ENCODE measurements at places on chromosomes 3 and 15.

GRCh38 chr15:70690491-70691276, 72.7 kb downstream of the UACA start:
- DNase-seq, result no peak

- no peak for DNase-seq
Observed at GRCh38 chr3:177281292-177282118, 84.2 kb upstream of the TBL1XR1 start.

DNA sequence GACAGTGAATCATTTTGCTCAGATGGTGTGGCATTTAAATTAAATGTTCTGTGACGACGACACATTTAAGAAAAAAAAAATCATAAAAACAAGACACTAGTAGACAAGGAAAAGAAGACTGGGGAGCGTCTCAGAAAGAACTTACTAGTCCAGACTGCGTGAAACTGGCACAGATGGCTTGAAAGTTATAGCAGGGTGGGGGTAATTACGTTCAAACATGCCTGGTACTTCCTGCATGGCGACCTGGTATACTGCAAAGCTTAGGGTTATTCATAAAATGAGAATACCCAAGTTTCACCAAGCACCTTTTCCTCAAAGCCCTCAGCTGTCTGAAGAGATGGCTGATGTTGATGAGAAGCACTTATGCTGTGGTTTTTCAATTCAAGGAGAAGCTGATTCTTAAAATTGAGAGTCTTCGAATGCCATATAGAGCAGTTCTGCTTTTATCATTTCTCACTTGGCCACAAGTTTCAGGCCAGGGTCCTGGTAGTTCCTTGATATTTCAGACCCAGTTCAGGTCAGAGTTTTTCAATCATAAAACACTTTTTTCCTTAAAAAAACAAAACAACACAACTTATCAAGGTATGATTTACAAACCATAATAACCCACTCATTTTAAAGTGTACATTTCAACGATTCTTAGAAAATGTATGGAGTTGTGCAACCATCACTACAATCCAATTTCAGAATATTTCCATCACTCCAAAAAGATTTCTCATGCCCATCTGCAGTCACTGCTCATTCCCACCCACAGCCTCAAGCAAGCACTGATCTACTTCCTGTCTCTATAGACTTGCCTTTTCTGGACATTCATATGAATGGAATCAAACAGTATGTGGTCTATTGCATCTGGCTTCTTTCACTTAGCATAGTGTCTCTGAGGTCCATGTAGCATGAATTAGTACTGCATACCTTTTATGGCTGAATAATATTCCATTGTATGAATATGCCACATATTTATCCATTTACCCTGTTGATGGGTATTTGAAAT, 24.7 kb downstream of the PCOLCE2 start:
- DNase-seq, result no peak

- DNase-seq, result no peak
Observed at GRCh38 chr3:140629357-140630137, 48.3 kb upstream of the TRIM42 start.

- DNase-seq, result no peak
Observed at GRCh38 chr3:14460342-14461005, 58.1 kb downstream of the SLC6A6 start.

DNA sequence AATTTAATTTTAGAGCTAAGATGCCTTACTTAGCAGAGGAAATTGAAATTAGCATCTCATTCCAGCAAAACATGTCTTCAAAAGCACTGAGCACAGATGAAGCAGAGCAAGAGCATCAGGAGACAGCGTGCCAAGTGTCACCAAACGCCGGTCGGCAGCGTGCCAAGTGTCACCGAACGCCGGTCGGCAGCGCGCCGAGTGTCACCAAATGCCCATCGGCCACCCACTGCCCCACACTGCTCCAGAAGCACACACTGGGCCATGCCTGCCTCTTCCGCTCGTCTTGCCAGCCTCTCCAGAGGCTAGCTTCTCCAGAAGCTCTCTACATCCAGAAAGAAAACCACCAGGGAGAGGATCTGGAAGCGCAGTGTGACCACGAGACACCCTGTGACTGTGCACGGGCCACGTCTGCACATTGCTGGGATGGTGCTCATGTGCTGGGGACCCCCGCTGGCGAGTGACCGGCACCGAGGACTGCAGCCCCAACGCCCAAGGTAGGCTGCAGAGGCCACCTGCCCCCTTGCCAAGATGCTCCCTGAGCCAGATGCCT, 37.8 kb downstream of the CYFIP1 start:
- no peak for DNase-seq

GRCh38 chr15:73712107-73712506, 27.9 kb downstream of the CD276 start:
- DNase-seq, result no peak

DNA sequence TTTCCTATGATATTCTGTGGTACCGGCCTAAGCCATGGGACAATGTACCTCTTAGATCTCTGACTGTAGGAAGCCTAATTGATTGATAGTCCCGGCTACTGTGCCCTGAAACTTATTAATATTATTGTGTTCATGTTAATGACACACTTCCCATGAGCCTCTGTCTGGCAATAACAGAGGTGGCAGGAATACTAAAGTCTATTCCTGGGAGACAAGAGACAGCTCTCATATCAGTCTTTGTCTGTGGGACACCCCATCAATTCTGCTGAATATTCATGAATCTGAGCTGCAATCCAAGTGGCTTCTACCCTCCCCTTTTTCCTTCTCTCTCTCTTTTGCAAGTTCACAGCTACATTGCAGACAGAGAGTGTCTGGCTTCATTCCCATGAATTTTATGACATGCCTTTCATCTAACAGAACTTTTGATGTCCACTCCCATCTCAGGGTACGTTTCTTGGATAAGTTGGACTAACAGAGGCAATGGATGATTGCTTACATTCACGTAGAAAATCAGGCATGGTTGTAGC, 907.5 kb downstream of the ZPLD1 start:
- no peak for DNase-seq

GRCh38 chr3:55423782-55424181, 63.3 kb downstream of the WNT5A start:
- no peak for DNase-seq

DNA sequence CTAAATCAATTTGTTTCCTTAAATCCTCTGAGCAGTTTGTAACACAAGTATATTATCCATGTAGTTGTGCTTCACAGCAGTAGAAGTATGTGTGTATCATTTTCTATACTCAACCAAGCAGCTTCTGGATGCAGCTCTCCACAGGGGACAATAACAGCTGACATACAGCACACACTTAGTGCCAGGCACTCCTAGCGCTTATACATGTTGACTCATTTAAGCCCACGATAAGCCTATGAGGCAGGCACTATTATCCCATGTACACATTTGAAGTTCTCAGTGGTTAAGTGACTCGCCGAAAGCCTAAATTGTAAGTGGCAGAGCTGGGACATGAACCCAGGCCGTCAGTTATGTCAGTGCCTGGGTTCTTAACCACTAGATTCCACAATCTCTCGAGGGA, 20.3 kb upstream of the LPP start:
- DNase-seq, result no peak

DNA sequence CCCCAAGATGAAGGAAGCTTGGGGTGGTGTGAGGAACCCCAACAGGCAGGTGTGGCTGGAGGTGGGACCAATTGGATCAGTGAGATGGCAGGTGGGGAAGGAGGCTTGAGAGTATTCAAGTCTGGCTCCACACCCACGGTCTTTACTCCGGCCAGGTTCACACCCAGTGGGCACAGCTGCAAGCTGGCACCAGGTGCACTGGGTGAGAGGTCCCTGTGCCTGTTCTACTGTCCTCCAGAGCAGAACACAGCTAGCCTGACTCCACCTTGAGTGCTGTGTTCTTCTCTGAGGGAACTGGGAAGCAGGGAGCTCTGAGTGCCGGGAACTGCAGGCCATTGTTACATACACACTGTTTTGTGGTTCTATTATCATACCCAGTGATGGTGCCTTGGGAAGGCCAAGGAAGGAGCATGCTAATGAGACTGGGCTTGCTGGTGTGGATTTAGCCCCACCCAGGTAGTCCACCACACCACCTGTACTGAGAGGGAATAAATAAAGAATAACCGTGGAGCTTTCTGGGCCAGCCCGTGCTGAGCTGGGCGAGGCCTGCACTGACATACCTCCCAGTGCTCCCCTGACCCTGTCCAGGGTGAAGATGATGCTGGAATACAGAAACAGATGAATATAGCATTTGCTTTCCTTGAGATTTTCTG, 93.4 kb downstream of the ABHD5 start:
- no peak for DNase-seq

GRCh38 chr15:83457149-83457548, 10.0 kb downstream of the SH3GL3 start:
- DNase-seq, result no peak

DNA sequence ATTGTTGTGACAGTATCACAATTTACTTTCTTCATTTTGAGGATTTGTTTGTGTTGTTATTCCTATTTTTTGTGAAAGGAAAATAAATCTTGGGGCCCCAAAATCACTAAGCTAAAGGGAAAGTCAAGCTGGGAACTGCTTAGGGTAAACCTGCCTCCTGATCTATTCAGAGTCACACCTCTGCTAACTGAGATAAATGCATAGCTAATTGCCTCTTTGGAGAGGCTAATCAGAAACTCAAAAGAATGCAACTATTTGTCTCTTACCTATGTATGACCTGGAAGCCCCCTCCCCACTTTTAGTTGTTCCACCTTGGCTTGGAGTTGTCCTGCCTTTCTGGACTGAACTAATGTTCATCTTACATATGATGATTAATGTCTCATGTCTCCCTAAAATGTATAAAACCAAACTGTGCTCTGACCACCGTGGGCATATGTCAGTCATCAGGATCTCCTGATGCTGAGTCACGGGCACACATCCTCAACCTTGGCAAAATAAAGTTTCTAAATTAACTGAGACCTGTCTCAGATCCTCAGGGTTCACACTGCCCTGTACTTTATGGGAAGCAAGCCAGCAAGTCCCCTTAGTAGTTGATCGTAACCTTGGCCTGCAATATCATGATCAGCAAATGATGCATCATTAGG, 523.2 kb upstream of the GOLIM4 start:
- DNase-seq, result no peak

GRCh38 chr3:9192248-9193025, 57.0 kb downstream of the SRGAP3 start:
- DNase-seq, result no peak

DNA sequence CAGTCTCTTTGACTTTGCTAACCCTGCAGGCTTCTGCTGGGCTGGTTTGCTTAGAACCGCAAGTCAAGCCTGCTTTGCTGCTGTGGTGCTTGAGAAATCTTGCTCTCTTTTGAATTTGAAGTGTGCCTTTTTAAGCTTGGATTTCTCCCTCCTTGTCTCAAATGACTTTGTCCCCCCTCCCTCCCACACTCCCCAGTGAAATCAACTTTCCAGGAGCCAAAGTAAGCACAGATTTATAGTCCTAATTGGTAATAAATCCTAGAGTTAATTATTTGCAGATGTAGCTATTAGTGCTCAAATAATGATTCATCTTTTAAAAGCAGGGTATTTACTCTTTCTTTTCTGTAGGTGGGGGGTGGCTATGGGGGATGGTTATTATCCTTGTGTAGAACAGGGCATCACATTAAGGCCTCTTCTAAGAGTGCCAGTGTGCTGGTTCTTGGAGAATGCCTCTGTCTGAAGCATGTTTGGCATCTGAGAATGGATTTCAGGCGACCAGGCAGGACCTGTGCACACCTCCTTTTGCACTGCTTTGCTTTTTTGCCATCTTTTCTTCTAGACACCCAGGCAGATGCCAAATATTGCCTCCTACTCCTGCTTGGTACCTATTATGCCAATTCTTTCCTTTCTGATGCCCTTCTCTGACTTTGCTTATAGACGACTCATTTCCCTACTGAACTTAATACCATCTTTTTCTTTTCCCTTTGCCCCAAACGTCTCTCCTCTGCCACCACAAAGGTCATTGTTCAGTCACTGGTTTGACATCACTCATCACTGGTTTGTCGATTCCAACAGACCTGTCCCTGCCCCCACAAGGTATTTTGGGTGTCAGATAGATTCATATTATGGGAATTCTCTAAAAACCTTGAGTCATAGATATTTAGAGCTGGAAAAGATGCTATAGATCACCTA, 50.7 kb downstream of the CLDN11 start:
- DNase-seq, result no peak

DNA sequence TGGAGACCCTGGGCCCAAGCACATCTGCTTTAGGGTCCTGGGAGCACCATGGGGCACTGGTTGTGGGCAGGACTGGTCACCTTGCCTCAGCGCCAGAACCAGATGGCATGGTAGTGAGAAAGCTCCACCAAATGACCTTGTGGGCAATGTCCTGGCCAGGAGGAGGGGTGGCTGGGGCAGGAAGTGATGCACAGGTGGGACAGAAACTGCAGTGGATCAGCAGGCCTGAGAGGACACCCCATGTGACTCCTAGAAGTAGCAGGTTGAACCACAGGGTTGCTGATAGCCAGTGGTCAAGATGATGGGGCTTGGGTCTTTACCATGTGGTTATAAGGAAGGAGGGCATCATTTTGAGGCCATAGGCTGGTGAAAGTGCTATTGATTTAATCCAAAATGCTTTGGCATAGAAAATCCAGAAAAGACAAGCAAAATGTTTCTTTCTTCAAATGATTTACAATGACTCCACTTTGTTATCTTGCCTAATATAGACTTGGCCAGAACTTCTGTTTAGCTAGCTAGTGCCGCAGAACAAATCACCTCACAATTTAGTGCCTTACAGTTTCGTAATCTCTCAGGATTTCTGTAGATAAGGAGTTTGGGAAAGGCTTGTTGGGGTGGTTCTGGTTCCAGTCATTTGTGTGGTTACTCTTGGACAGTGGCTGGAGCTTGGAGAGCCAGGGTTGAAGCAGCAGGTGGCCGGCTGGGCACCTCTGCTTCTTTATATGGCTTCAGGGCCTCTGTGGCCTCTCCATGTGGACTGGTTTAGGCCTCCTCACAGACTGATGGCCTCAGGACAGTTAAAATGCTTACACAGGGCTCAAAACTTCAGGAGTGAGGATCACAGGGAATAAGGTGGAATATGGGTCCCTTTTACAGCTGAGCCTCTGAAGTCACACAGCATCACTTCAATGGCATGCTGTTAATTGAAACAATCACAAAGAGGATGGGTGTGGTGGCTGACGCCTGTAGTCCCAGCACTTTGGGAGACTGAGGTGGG, 27.5 kb downstream of the TMEM158 start:
- DNase-seq, result no peak

DNA sequence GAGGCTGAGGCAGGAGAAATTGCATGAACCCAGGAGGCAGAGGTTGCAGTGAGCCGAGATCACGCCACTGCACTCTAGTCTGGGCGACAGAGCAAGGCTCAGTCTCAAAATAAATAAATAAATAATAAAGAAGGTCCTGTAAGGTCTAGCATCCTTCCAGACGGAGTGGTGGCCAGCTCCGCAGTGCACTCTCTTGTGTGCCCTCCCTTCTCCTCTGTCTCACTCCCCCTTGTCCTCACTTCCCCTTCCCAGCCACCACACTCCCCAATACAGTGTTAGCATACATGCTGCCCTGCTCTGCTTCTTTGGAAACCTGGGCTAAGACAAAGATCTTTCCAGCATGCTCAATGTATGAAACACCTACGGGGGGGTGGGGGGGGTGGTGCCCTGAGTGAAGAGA, 3.4 kb upstream of the CLN6 start:
- no peak for DNase-seq
